RPMI8226 (cell line): ENCODE measurements at places on chromosomes 6 and 20.
A peak's percentile ranks its signal among the peaks of the same experiment; 100 is the strongest.

- DNase-seq = peak; percentile 55
These were observed 7.8 kb downstream of the SYNGAP1 start for GRCh38 chr6:33427585-33428223.

- no peak for DNase-seq
These were observed 133.7 kb upstream of the FLRT3 start for GRCh38 chr20:14470977-14471661.

GRCh38 chr6:95431637-95432228 is 145.6 kb upstream of the MANEA start:
- peak; percentile 21 for DNase-seq

- peak; percentile 84 for DNase-seq
These were observed 1.0 kb downstream of the LOC128125822 start for GRCh38 chr6:63573076-63573898.

GRCh38 chr20:34215711-34216381 is 25.4 kb upstream of the ASIP start:
- peak; percentile 90 for DNase-seq

- no peak for DNase-seq
These were observed 25.0 kb upstream of the SSR1 start for GRCh38 chr6:7338031-7338430.

GRCh38 chr20:16005021-16005914 is 568.0 kb downstream of the KIF16B start:
- no peak for DNase-seq

- DNase-seq = peak; percentile 81
These were observed 18.1 kb upstream of the NOL4L start for GRCh38 chr20:32603046-32603726.

- DNase-seq = peak; percentile 40
These were observed 105.0 kb downstream of the OLIG3 start for GRCh38 chr6:137389150-137389704.

GRCh38 chr6:97322811-97323210 is 39.8 kb upstream of the MMS22L start:
- DNase-seq = no peak

- DNase-seq = no peak
These were observed 89.7 kb upstream of the QKI start for GRCh38 chr6:163324688-163325389.

DNA sequence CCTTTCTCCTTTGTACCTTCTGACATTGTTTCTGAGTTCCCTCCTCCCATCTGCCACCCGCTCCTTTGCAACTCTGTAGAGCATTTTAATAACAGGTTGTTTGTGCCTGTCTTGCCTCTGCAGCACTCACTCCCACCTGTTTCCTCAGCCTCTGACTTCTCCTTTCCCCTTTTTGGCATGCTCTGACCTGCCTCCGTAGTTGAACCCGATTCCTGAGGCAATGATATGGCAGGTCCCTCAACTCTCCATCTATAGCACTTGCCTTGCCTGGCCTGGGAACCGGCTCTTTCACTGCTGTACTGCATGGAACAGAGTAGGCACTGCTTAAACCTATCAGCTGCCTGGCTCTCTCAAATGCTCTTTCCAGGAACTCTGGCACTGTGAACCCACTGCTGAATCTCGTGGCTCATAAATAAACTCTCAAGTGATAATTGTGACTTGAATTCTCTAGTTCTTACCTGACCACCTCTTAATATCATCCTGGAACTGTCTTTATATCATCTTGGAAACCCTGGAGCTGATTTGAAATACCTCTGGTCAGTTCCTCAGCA is 50.3 kb downstream of the UTRN start:
- DNase-seq = peak; percentile 31

DNA sequence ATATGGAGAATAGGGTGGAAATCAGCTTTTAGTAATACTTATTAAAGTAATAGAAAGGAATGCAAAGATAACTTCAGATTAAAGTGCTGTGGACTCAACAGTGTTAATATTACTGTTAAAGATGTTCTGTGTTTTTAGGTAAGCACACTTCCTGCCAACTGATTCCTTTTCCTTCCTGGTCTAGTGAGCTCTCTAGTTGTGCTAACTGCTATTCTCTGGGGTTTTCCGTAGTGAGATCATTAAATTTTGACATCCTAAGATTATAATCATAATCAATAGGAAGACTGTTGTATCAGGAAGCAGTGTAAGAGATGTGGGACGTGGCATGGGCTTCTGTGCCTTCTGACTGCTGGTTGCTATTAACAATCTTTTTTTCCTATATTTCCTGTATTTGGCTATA is 1.2 kb upstream of the TMEM217 start:
- DNase-seq = no peak
